Panc1 (cell line): ENCODE measurements at places on chromosomes 16 and 17.

DNA sequence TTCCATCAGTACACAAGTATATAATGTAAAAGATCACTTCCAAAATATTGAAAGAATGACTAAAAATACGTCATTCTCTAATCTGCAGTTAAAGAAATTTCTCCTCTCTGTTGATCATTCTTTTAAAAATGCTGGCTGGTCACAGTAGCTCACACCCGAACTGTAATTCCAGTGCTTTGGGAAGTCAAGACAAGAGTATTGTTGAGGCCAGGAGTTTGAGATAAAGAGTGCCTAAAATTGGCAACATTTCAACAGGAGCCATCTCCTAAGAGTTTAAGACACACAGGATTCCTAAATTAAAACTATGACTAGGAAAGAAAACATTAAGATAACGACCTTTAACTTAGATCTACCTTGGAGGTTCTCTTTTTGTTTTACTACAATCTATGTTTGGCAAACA, 4.5 kb upstream of the USP32 start:
- peaks cover 3% of the 10 kb centered on the region; the same call in 1 of the 2 replicates for H3K4me1 ChIP-seq
- no peak overlapping the region for H3K4me3 ChIP-seq
- DNase-seq, result no peak
- H3K27me3 ChIP-seq, result no peaks in the 10 kb centered on the region
- H3K27ac ChIP-seq, result no peak overlapping the region

GRCh38 chr17:44110011-44110686, 13.3 kb downstream of the HDAC5 start:
- H3K27ac ChIP-seq, result no peak overlapping the region
- 0 out of 2 replicates have a peak overlapping the region, but pooled peaks have one; percentile 7 for H3K4me3 ChIP-seq
- H3K36me3 ChIP-seq, result no peaks in the 10 kb centered on the region
- H3K4me1 ChIP-seq, result peaks cover 28% of the 10 kb centered on the region

DNA sequence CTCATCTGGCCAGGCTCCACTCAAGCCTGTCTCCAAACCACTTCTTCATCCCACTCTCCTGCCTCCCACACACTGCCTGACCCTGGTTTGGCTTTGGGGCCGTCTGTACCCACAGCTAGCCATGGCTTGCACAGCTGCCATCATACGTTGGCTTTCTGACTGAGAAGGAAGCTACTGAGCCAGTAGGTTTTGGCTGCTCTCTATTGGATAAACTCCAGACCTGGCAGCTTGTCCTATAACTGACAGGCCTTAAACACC, 3.9 kb downstream of the MIF4GD start:
- H3K36me3 ChIP-seq, result peaks cover 7% of the 10 kb centered on the region; the same call in 1 of the 2 replicates
- H3K27me3 ChIP-seq, result no peaks in the 10 kb centered on the region
- peaks cover 38% of the 10 kb centered on the region for H3K4me1 ChIP-seq
- no peak overlapping the region for H3K27ac ChIP-seq

DNA sequence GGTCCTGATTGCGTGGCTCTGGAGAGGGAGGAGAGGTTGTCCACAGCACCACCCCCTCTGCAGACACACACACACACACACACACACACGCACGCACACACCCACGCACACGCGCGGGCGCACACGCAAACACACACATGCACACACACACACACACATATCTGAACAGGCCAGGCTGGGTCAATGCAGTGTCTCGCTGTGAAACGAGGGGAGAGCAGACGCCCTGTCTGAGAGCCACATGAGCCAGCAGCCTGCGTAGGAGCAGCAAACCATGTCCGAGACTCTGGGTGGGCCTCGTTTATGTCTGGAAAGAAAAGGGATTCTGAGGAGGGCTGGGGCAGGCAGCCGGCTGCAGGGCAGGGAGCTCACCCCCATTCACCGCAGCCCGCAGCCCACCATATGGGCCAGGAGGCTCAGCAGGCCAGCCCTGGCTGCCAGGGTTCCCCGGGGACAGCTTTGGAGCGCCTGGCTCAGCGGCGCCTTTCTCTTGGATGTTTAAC, 93.3 kb upstream of the TNRC6C start:
- no peaks in the 10 kb centered on the region; the same call in 1 of the 2 replicates for H3K4me1 ChIP-seq
- no peaks in the 10 kb centered on the region for H3K36me3 ChIP-seq
- H3K27ac ChIP-seq, result no peak overlapping the region
- no peak overlapping the region for H3K4me3 ChIP-seq
- no peak for DNase-seq

DNA sequence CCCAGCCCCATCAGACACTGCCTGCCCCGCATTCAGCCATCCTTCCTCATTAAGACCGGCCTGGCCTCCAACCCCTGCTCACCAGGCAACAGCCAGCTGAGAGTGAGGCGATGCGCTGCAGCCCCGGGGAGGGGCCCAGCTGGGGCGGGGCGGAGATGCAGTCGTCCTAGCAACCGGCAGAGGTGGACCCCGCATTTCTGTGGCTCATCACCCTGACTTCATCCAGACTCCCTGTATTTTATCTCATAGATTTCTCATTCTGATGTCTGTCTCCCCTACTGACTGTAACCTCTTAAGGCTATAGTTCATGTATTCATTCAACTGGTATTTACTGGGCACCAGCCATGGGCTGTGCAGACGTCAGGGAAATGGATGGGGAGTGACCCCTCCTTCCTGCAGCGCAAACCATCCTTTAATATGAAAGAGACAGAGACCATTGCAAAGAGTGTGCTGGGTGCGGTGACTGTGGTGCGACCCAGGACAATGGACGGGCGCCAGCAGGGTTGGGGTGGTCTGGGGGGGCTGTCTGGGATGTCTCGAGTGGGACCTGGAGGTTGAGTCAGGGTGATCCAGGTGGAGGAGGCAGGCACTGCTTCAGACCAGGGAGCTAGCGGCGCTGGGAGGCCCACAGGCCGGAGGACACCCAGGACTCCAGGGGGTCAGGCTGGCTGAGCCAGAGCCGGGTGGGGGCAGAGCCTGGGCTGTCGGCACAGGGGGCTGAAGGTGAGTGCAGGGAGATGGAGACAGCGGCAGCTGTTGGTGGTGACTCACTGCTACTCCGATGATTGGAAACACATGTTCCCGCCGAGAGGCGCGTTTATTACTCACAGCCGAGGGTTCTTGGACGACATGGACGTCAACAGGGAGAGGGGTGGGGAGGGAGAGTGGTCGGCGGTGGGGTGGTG, 10.5 kb upstream of the TIMP2 start:
- no peaks in the 10 kb centered on the region for H3K27me3 ChIP-seq
- no peak for DNase-seq
- peaks cover 26% of the 10 kb centered on the region for H3K4me1 ChIP-seq
- H3K36me3 ChIP-seq, result no peaks in the 10 kb centered on the region

GRCh38 chr17:55770196-55770870, 19.5 kb downstream of the PCTP start:
- H3K27ac ChIP-seq, result no peak overlapping the region
- 0 out of 2 replicates have a peak, but pooled peaks cover 5% of the 10 kb centered on the region for H3K4me1 ChIP-seq
- no peak overlapping the region for H3K4me3 ChIP-seq

- H3K27ac ChIP-seq, result no peak overlapping the region
- DNase-seq, result no peak
- no peaks in the 10 kb centered on the region for H3K27me3 ChIP-seq
- H3K36me3 ChIP-seq, result no peaks in the 10 kb centered on the region
- H3K4me3 ChIP-seq, result no peak overlapping the region
Observed at GRCh38 chr17:22671110-22671509, 978.8 kb downstream of the KCNJ18 start.

DNA sequence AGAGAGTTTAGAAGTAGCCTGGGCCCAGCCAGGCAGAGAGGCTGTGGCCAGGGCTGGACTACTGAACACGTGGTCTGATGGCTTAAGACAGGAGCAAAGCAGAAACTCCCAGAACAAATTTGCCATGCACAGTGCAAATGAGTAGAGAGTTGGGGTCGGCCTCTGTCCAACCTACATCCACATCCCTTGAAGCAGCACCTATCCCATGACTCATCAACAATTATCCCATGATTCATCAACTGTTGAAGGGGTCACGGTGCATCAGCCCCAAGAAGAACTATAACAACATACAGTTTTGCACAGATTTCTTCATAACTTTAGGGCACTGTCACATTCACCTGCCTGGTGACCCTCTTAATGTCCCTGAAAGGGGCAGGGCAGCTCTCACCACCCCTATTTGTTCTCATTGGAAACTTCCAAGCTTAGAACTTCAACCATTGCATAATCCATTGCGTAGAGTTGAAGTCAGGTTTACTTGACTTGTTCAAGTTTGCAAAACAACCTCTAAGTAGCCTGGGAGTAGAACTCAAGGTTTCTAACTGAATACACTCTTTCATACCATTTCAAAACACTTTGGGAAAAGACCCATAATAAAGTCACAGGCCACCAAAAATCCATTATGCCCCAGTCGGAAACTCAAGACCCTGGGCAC, 235.2 kb upstream of the CDH5 start:
- H3K4me1 ChIP-seq, result no peaks in the 10 kb centered on the region
- no peak for DNase-seq
- H3K27ac ChIP-seq, result no peak overlapping the region
- H3K36me3 ChIP-seq, result no peaks in the 10 kb centered on the region
- H3K27me3 ChIP-seq, result peaks cover 2% of the 10 kb centered on the region; the same call in 1 of the 2 replicates

- H3K27me3 ChIP-seq, result no peaks in the 10 kb centered on the region
- no peaks in the 10 kb centered on the region for H3K36me3 ChIP-seq
- H3K4me3 ChIP-seq, result no peak overlapping the region
- peaks cover 17% of the 10 kb centered on the region for H3K4me1 ChIP-seq
- no peak overlapping the region for H3K27ac ChIP-seq
Observed at GRCh38 chr17:81471818-81472456, 40.7 kb downstream of the ACTG1 start.
